Breast epithelium (tissue), 4 donors: ENCODE measurements at places on chromosomes 1 and 21. TPM values are rescaled to one million over a fixed set of nuclear protein-coding genes. Genes with fewer than 3 reads are reported as not detected.

DNA sequence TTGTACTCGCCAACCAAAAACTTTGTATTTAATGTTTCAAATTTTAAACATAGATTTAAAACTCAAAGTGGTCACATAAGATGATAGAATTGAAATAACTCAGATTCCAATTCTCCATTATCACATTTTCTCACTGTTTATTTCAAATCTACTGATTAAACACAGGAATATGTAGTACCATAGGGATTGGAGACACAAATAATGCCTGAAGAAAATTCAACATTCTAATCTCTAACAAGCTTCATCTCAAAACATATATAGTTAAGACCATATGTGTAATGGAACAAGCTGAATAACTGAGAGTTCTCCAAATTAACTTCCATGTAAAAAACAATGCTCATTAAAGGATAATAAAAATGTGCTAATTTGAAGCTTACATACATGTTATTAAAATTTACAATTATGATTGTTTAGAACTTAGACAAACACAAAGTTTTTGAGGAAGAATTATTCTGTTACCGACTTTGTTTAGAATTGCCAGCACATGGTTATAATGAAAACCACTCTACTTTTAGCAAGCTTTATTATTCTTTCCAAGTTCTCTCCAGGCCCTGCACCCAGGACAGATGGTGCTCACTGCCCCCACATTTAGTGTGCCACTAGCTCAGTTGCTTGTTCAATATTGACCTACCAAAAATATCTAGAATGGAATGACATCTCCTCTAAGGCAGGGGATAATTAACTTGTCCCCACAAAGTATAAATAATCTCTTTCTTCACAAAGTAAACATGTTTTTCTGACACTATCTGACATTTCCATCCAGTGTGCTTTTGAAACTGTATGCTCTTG, 467.2 kb downstream of the TTLL7 start:
- DNase-seq, result no peak

DNA sequence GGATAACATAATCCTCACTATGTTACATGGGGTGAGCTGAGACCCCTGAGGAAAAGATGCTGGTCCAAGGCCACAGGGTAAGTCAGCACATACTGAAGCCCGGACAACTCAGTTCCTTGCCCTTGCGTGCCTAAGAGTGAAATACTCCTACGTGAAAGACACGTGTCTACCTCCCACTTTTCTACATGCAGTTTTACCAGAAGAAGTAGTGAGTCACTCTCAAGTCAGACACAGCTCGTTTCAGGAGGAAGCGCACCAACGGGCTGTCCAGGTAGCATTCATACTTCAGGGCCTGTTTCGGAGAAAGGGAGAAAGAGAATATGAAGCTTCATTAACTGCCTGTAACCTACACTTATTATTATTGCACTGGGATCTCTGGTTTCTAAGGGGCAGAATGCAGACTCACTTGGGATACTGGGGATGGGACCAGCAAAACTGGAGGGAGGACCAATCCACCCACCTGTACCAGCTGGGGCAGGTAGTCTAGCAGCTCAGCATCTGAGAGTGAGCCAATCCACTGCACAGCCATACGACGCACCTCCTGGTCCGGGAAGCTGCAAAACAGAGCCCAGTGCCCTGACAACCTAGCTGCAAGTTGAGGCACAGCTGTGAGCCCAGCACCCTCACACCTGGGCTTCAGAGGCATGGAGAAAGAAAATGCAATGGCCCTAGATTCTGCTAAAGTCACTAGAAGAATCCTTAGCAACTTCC, 32.4 kb upstream of the PPP1R15B start:
- DNase-seq, result no peak

- no peak for DNase-seq
These were observed 227.3 kb downstream of the DYRK1A start for GRCh38 chr21:37593740-37594471.

DNA sequence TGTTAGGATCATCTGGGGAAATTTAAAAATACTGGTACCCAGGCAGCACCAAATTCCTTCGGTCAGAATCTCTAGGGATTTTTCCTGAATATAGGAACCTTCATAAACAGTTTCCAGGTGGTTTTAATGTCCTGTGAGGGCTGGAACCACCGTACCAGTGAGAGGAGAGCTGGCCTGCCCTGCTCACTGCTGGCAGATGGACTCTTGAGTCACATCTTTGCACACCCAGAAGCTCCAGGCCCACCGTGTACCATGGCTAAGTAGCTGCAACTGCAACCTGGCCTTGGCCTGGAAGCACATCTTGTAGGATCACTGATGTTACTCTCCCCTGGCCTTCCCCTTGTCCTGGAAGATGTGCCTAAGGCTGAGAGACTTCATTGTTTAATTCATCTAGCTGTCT, 181.5 kb downstream of the DISC1 start:
- no peak for DNase-seq

DNA sequence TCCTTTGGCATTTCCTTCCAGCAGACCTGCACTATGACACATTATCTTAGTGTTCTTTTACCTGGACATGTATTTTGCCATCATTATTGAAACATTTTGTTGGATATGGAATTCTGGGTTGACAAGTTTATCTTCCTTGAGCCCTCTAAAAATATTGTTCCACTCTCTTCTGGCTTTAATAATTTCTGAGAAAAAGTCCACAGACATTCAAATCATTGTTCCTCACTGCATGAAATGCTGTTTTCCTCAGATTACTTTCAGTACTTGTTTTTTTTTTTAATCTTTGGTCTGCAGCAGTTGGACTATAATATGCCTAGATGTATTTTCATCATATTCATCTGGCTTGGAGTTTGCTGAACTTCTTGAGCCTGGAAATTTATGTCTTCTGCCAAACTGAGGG, 88.7 kb downstream of the HLCS start:
- no peak for DNase-seq

GRCh38 chr1:197440715-197441114, 172.7 kb downstream of the CRB1 start:
- no peak for DNase-seq

The ZBTB40 gene
- total RNA-seq, result 24.6 TPM
